ENCODE measurements at places on chromosomes 13 and 19.

DNA sequence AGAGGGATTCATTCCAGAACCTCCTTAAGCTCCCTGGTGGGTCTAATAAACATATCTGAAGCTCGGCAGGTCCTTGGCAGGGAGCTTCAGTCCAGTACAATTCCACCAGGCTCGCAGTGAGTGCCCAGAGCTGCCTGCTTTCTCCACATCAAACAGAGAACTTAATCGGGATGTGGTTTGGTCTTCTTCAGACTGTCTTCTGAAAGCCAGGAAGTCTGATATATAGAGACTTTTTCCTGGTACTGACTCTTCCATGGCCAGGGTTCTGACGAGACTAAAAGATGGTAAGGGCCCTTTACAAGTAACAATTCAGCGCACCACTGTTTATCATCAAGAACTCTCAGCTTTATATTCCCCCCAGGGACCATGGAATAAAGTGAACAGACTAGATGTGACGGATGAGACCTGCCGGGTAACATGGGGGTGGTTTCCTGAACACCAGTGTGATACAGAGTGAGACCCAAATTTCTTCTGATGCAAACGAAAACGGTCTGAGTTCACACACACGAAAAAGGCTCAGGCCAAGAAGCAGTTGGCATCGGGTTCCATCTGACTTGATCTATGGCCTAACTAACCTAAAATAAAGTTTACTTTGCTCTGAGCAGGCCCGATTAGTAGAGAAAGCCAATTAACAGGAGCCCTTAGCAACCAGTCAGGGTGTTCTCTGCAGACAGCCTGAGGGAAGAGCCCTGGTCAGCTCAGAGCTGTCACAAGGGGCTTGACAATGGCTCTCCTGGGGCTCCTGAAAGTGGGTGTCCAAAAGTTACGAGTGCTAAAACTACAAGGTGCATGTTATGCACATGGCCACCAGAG lies 29.0 kb downstream of the RANBP3 start:
- DNase-seq = peak; percentile 40

- DNase-seq = no peak
These were observed 503.4 kb downstream of the TBC1D4 start for GRCh38 chr13:74978591-74978990.

DNA sequence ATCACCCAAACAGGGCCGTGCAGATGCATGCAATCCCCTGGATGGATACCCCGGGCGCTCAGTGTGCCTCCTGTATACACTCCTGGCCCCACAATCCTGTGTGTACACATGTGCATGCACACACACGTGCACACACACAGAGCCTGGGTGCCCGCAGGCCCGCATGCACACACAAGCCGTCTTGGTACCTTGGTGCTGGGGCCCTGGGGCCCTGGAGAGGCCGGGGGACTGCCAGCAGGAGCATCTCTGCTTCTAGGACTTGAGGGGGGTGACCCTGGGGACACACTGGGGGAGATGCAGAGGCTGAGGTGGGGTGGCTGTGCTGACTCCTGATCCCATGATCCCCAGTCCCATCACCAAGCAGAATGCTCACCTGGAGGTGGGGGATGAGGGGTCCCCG lies 15.6 kb upstream of the EPOR start:
- DNase-seq = no peak

- DNase-seq = no peak
These were observed 28.6 kb downstream of the AKT2 start for GRCh38 chr19:40256512-40256911.

DNA sequence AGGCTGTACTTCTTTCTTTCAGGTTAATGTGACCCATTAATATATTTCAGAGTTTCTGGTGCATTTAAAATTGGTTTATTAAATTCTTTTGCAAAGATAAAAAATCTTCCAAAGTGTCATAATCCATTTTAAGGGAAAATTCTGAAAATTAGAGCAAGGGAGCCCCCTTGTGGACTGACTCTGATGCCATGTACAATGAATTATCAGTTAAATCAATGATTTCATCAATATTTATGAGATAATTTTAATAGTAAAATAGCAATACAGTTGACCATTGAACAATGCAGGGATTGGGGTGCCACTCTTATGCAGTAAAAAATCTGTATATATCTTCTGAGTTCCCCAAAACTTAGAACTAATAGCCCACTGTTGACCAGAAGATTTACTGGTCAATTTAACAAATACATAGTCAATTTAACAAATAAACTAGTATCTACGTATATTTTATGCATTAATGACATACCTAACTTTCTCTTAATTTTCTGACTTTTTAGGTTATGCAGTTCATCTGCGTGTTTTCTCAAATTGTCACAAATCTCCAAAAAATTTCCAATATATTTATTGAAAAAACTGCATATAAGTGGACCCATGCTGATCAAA lies 479.1 kb upstream of the MIR17HG start:
- peak; percentile 41 for DNase-seq

GRCh38 chr13:84684048-84684662 lies 801.9 kb upstream of the SLITRK1 start:
- no peak for DNase-seq

DNA sequence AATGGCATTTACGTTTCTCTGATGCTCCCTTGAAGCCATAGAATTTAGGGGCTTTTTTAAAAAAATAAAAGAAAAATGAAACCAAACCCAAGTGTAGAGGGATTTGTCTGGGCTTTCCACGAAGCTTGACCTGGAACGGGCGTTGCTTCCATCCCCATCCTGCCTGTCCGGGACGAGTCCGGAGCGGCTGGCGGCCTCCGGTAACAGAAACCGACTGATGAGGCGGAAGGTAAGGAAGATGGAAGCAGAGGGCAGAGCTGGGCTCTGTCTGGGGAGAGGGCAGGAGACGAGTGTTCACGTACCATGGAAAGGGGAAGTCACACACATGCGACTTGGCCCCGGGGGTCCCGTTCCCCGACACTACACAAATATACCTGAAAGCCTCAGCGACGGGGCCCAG lies 34.3 kb downstream of the BTBD2 start:
- no peak for DNase-seq

DNA sequence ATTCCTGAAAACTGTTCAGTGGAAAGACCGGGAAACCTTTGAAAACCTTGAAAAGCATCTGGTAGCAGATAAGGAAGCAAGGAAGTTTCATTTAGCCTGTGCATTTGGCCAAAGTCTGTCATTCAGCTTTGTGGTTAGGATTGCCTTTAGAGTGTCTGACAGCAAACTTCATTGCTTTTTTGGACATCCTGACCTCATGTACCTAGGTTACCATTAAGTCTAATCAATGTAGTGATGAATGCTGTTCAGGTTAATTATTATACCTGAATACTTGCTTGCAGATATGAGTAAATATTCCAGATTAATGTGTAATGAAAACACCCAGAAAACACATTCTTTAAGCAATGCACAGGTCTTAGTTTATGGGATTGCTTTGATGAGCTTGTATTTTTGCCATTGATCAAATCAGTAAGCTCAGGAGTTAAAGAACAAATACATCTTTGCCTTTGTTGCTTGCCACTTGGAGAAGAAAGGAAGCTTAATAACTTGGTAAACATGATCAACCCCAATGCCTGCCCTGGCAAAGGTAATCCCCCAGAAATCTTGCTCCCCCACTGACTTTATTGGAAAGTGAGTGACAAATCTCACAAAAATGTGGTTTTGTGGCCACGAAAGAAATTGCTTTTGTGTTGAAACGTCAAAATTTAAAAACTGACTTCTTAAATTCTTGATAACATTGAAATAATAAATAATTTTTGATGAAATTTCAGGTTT lies 87.4 kb downstream of the SLC15A1 start:
- DNase-seq = no peak

DNA sequence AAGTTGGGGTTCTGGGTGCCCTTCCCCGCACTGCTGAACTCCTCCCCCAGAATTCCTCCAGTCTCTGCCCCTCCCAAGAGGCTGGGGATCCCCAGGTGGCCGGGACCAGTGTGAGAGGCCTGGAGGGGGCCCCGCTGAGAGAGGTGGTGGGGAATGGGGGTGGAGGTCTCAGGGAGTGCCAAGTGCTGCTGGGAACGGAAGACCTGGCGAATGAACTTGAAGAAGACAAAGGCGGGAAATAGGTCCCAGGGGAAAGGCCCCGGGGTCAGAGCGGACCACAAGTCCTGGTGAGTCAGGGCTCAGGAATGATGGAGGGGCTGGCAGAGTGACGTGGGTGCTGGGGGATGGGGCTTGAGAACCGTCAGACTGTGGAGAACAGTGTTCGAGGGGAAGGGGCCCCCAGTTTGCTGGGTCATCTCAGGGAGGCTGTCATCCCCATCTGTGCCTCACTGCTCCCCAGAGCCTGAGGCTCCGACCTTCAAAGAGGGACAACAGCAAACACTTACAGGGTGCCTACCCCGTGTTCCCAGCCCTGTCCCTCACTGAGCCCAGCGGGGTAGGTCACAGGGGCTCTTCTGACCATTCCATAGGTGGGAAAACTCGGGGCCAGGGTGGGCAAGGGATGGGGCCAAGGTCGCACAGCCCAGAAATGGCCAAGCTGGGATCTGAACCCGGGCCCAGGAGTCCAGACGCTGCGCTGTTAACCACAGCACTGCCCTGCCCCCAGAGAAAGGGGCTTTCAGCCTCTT lies 16.0 kb upstream of the SEMA6B start:
- DNase-seq = peak; percentile 76

DNA sequence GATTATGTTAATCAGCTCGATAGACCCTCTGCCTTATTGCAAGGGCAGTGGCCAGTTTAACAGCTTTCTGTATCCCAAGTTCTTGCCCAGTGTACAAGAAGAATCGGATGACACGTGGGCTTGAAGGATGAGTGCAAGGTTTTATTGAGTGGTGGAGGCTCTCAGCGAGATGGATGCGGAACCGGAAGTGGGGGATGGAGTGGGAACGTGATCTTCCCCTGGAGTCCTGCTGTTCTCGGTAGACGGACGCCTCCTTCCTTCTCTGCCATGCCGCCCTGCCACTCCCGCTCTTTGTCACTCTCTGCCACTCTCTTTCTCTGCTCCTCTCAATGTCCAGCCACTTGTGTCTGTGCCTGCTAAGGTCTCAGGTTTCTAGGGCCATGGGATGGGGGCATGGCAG lies 21.0 kb downstream of the RFXAP start:
- DNase-seq = peak; percentile 92

DNA sequence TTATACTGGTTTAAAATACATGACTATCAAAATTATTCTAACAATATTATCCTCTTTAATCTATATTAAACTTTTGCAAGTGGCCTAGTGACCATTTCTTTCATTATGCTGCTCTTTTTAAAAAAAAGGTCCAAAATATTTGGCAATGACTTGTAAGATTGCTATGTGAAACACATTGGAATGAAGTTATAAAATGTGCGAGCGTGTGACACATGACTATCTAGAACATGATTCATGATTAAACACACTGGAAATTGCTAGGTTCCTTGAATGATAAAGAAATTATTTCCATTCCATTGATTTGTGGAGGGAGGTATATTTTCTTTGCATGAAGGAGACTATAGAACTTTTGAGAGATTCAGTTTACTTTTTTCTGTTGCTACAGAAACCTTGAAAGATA lies 739.1 kb downstream of the DIAPH3 start:
- DNase-seq = no peak

- peak; percentile 97 for DNase-seq
These were observed at the start of gene FREM2 for GRCh38 chr13:38686577-38687245. FREM2 (plus strand) TSS chr13:38687077; CDS start chr13:38687345, 268 bp downstream.

- DNase-seq = peak; percentile 73
These were observed 33.0 kb upstream of the ADGRE5 start for GRCh38 chr19:14347999-14348889.

DNA sequence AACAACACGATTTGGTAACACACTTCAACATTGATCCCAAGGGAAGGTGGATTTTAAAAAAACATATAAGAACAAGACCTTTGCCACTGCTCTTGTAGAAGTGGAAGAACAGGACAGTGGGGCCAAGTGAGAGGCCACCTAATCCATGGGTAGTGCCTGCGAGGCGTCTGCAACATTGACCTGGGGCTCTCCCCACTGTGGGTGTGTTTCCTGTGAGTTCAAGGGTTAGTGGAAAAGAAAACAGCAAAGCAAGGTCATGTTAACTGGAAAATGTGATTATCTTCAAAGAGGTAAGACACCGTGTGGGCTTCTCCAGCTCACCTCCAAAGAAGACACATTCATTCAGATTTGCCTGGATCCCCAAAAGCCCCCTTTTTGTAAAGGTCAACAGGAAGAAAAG lies 327.0 kb downstream of the UQCRFS1 start:
- DNase-seq = no peak

- DNase-seq = no peak
These were observed 159.8 kb downstream of the IRS2 start for GRCh38 chr13:109626386-109627171.
